SK-N-MC (cell line): ENCODE measurements at places on chromosomes 4 and X.

GRCh38 chr4:177105536-177105935, 204.1 kb upstream of the NEIL3 start:
- no peak for DNase-seq

DNA sequence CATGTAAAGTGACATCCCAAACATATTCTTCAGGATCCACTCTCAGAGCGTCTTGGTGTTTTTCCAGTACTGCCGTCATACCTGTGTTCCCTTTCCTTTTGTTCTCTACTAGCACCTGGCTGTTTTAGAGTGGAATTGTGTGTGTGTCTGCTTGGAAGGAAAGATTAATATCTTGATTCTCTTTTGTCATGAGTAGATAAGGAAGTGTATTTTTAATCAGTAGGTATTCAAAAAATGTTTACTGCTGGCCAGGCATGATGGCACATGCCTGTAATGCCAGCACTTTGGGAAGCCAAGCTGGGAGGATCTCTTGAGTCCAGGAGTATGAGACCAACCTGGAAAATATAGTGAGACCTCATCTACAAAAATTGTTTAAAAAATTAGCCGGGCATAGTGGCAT, 198.8 kb downstream of the CBR4 start:
- no peak for DNase-seq

- DNase-seq, result no peak
These were observed 90.9 kb upstream of the SRD5A3 start for GRCh38 chr4:55255179-55255578.

DNA sequence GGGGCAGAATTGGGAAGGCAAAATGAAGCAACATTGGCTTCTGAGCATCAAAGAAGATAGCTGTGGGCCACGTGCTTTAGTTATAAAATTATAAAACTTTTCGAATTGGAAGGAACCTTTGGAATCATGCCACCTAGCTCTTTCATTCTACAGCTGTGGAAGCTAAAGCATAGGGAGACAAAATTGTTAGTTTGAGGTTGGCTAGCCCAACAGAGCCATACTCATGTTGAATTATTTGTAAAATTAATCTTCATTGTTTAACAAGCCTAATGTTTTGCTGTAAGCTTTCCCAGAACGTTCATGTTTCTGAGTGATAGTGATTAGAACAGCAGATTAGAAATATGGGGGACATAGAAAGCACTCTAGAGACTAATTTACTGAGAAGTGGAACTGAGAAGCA, 35.9 kb downstream of the HHIP start:
- no peak for DNase-seq

DNA sequence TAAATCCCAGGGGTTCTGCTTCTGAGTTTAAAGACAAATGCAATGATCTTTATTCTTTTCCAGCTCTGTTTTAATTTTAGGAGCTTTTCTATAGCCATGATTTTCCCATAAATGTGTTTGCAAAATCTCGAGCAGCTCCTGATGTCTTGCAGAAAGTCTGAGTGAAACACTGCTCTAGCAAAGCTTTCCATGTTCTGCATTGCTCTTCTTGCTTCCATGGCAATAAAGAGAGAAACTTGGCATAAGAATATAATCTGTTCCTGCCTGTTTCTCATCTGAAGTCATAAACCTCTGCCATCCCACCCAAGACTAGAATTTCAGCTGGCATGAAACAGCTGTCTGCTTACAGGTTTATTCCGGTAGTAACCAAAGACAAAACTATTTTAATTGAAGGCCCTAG, 254.5 kb downstream of the SPRY1 start:
- DNase-seq, result no peak

- DNase-seq, result no peak
These were observed 167.9 kb downstream of the COL4A6 start for GRCh38 chrX:108270280-108270679.

- no peak for DNase-seq
These were observed 192.3 kb upstream of the ANKRD50 start for GRCh38 chr4:124904723-124905388.

GRCh38 chr4:66923081-66923865, 622.0 kb downstream of the CENPC start:
- DNase-seq, result no peak

GRCh38 chrX:125544856-125545255, 225.2 kb downstream of the TEX13C start:
- DNase-seq, result no peak

DNA sequence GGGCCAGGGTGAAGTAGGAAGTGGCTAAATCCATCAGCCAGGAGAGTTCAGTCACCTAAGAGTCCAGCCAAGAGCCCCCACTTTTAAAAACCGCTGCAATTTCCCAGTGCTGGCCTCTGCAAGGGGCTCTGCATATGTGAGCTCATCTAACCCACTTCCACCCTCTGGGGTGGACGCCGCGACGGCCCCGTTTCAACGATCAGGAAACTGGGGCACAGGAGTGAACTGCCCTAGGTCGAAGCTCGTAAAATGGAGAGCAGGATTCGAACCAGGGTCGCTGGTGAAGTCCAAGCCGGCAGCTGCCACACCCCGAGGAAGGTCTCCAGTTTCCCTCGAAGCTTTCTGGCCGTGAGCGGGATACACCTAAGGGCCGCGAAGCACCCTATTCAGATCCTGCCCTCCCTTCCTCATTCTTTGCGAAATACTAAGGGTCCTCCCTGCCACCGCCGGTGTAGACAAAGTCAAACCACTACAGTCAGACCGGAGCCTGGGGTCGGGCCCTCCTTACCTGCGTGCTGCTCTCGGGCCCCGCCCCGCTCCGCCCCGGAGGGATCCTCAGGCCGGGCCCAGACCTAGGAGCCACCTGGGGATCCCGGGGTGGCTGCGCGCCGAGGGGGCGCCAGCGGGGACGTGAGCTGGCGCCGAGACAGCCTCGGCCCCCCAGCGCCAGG, 446 bp downstream of the EVC2 start:
- no peak for DNase-seq

DNA sequence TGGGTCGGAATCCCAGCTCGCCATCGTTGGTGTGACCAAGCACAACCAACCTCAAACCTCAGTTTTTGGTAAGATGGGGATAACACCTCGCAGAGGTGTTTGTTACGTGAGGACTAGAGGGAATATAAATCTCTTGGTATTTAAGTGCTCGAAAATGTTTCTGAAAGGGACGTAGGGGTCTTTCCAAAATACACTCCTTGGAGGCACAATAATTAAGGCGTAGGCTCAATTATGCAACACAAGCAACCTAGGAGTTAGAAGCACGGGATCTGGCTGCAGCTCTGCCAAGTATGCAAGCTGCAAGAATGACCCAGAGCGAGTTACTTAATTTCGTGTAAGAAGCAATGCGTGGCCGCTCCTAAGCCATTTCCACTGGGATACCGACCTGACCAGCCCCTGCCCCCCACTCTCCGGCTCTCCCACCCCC, 552 bp downstream of the ADH5 start:
- DNase-seq, result no peak

DNA sequence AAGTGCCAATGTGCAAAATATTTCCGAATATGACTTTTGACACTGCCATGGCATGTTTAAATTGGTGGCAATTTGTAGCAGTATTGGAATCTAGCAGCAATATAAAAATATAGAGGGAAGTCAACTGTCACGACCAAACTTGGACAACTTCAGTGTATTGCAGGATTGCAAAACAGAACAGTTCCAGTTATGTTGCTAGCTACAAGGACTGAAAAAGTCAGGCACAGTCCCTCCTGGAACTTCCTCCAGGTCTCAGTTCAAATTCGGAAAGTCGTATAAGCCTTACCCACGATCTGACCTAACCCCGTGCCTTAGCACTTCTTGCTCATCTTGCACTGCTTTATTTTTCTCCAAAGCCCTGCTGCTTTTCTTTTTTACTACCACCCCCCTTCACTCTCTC, 390.0 kb upstream of the GALNT7 start:
- no peak for DNase-seq

GRCh38 chrX:115408771-115409400, 119.4 kb downstream of the LUZP4 start:
- peak; percentile 8 for DNase-seq

DNA sequence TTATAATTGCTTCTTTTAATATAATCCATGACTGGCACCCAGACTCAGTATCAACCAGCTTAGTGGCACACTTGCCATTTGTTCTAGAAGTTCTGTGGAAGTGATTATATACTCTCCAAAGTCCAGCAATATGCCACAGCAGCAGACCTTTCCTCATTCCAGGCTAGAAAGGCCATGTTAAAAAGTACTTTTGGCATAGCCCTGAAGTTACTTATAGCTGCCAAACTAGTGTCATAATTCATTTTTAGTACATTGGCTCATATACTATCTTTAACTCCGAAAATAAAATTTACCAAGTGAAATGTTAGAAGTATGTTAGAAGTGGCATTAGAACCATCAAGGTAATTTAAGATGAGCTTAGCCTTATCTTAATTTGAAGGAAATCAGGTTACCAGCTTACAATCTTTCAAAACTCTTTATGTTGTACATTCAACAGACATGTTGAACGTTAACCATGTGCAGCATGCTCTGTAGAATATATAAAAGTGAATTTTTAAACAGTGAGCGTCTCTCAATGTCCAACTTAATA, 714.2 kb upstream of the LCORL start:
- DNase-seq, result no peak

GRCh38 chrX:41822892-41823291, 98.9 kb downstream of the GPR82 start:
- DNase-seq, result no peak

- DNase-seq, result no peak
These were observed 26.6 kb upstream of the HTRA3 start for GRCh38 chr4:8242782-8243560.

GRCh38 chr4:176818531-176818930, 25.8 kb upstream of the VEGFC start:
- DNase-seq, result no peak

DNA sequence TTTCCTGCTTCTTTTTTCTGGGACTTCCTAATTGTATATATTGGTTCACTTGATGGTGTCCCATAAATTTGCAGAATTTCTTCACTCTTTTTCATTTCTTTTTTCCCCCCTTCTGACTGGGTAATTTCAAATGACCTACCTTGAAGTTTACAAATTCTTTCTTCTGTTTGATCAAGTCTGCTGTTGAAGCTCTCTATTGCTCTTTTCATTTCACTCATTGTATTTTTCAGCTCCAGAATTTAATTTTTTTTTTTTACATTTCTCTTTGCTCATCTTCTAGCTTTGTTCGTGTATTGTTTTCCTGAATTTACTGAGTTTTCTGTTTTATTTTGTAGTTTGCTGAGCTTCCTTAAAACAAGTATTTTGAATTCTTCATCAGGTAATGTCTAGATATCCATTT, 61.7 kb upstream of the SRD5A3 start:
- no peak for DNase-seq

DNA sequence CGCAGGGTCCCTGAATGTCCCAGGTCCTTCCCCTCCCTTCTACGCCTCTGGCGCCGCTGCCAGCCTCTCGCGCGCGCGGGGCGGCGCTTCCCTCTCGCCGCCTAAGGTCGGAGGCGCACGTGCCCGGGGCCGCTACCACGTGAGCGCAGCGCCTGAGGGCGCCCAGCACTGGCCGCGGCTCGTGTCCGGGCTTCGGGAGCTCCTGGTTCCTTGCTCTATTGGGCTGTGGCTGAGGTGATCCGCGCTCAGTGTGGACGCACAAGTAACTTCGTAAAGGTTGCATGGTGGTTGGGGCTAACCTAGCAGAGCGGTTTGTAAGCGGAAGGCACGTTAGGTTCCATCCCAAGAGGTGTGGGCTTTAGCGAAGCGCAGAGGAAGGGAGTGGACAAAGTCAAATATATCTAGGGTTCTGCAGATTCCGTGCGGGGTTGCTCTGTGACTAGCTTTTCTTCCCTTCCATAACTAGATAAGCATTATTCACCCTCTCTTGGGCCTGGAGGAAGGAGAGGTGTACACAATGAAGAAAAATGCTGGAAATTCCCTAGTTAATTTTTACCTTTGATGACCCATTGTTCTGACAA, 1.8 kb downstream of the TLL1 start:
- no peak for DNase-seq

DNA sequence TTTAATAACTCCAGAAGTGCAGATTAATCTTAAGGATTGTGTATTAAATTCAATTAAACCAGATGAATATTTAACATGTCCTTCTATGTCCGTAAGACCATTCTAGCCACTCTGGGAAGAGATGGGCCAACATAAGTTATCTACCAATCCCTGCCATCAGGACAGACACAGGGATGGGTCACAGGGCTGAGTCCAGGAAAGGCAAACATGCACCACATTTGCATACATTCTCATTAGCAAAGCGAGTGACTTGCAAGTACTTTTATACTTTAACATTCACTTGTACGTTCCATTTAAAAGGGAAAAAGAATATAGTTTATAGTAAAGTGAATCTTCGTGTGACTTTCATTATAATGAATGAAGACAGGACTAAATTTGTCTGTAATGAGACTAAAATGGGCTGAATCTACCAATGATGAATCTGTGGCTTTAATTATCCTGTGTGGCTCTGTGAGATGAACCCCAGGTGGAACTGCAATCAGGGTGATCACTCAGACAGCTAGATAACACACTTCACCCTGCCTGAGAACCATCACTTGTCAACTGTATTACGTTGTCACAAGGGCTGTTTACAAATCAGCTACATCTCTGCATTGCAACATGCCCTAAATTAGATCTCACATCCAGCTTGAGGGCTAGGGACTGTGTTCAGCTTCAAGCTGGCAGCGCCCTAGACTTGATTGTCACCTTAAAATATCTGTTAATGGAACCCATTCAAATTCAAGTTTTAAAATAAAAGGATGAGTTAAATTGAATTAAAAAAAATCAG, 77.2 kb downstream of the SH3KBP1 start:
- no peak for DNase-seq

GRCh38 chr4:152849350-152849749, 69.6 kb downstream of the ARFIP1 start:
- DNase-seq, result no peak

DNA sequence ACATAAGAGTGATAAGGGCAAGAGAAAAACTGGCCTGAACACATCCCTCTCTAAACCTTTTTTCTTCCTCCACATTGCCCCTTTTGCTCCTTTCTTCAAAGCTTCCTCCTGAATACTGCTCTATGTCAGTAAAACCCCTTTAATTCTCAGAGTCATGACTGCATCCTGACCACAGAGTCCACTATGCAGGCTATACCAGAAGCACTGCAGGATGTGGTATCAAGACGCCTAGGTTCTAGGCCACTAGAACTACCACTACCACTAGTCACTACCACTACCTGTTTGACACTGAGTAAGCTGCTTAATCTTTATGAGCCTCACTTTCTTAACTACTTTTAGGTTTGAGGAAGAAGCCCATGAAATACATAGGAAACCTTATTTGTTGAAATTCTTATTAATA, 38.7 kb downstream of the ARHGEF9 start:
- DNase-seq, result no peak

DNA sequence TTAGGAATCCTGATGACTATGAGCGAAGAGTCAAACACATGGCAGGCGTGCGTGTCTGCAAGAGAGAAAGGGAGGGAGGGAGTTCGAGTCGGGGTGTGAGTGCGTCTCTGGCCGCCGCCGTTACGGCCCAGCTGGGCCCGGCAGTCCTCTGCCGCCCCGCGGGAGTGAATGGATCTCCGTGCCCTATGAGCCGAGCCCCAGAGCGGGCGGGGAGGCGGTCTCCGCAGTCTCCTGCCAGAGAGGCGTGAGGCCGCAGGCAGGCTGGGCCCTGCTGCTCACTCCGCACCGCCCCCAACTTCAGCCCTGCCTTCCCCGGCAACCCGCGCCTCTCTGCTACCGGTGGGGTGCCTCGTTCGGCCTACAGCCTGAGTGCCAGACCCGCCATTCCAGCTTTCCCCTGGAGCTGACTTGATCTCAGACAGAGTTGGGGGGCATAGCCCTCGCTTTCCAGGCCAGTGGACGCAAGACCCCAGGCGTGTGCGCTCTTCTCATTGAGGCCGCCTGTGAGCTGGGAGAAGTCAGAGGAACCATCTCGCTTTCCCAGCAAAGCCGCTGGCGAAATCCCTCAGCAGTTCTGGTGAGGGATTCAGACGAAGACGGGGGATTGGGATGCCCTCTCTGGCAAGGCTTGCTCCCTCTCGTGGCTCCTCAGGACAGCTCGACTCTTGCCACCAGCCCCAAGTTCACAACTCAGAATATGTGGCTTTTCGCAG, 1.4 kb downstream of the SLC16A2 start:
- no peak for DNase-seq
